HL-60 (cell line): ENCODE measurements at places on chromosomes 13 and 19.

DNA sequence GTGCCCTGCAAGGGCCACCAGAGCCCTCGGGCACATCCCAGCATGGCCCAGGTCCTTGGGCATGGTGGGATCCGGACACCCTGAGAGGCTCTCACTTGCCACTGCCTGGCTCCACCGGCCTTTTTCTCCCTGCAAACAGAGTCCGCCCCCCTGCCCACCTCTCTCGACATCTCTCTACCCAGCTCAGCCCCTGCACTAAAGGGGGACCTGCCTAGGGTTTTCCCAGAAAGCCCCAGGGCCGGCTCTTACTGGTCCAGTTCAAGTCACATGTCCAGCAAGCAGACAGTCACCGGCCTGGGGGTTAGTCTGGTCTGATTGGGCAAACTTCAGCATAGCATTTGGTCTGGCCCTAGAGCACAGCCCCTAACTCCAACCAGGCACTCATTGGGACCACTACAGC lies 52.9 kb downstream of the SMARCA4 start:
- DNase-seq = no peak

- no peak for DNase-seq
Observed at GRCh38 chr13:99636306-99636705, 135.0 kb downstream of the TM9SF2 start.

GRCh38 chr13:84192125-84192524 lies 309.9 kb upstream of the SLITRK1 start:
- no peak for DNase-seq

DNA sequence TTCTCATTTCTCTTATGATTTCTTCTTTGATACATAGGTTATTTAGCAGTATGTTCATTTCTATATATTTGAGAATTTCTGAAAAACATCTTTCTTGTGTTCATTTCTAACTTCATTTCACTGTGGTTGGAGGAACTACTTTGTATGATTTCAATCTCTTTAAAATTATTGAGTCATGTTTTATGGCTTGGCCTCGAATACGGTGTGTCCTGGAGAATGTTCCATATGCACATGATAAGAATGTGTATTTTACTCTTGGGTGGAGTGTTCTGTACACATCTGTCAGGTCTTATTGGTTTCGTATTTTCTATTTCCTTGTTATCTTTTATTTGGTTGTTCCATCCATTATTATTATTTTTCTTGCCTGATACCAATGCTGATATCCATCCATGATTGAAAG lies 22.9 kb downstream of the DNM2 start:
- no peak for DNase-seq

DNA sequence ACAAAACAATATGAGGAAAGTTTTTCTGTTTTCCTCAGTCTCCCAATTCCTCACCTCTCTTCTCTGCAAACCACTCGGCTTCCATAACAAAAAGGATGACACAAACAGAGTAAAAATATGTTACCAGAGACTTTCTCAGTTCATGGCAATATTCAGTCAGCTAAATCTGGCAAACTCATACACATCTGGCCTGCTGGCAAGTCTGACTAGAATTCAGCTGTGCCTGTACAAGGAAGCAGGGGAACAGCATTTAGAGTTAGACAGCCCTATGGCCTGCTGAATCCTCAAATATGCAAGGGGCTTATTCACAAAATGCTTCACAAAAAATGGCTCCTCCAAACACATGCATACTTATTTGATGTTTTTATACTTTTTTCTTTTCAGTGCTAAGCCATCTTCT lies 227.8 kb downstream of the ENOX1 start:
- DNase-seq = no peak

DNA sequence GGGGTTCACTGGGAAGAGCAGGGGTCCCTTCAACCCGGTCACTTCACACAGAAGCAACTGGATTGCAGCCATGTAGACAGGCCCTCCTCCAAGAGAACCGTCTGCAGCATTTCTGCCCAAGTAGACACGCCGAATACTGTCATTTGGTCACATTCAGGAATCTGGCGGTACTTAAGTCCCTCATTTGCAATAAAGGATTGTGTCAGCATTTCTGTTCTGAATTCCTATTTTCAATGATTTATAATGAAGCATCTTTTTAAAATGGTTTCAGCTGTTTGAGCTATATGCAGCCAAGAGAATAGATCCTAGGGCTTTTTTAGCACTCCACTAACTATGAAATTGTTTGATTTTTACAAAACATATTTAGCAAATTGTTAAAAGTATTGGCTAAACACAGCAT lies 143.5 kb upstream of the SOX1 start:
- no peak for DNase-seq

DNA sequence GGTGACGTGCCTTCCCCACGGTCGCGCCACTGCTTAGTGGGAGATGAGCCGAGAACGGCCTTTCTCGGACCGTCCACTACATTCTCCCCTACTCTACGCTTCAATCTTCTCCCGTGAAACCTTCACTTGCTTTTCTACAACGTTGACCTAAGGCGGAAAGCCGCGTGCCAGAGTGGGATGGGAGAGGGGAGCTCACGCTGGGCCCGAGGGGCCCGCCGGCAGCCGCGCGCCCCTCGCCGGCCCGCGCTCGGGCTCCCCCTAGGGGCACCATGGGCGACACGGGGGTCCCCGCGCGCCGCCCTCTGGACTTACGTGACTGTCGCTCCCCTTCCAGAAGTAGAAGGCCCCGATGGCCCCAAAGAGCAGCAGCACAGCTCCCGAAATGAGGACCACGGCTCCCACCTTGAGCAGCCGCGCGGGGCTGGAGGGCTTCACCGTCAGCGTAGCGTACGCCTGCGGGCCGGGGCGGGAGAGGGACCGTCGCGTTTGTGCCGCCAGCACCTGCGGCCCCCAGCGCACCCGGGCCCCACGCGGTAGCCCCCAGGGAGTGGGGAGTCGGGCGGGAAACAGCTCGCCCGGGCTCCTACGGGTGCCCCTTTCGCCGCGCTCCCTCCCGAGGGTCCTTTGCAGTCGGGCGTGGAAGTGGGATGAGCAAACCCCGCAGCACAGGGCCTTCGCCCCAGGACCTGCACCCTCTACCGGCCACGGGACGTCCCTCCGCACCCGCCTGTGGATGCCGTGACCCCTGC lies 727 bp downstream of the CNMD start:
- no peak for DNase-seq

GRCh38 chr19:55075371-55075998 lies at the start of gene EPS8L1:
Gene EPS8L1, plus strand, starts transcription at chr19:55075869. Its CDS starts 576 bp downstream, at chr19:55076445.
- peak; percentile 68 for DNase-seq

- no peak for DNase-seq
Observed at GRCh38 chr13:76687467-76687866, 198.7 kb downstream of the KCTD12 start.

DNA sequence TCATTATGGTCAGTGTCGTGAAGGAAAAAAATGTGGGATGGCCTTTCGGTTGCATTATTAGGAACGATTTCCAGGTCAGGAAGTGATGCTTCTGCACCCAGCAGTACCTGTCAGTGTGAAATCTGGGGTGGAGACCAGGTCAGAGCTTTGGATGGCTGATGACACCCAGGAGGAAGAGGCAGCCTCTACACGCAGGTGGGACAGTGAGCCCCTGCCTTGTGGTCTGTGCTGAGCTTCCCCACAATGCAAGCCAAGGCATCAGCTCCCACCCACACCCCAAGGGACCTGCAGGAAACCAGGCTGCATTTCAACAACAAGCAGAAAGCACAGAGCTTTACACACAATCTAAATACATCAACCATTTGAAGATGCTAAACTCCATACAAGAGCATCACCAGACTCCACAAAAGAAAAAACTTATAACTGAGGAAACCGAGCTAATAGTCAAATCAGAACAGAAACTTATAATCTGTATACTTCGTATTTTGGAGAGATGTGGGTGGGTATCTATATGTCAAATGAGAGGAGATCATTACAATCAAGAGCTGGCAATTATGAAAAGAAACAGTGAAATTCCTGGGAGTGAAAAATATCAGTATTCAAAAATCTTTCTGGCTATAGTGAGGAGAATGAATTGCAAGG lies 130.1 kb downstream of the ZDHHC20 start:
- no peak for DNase-seq

DNA sequence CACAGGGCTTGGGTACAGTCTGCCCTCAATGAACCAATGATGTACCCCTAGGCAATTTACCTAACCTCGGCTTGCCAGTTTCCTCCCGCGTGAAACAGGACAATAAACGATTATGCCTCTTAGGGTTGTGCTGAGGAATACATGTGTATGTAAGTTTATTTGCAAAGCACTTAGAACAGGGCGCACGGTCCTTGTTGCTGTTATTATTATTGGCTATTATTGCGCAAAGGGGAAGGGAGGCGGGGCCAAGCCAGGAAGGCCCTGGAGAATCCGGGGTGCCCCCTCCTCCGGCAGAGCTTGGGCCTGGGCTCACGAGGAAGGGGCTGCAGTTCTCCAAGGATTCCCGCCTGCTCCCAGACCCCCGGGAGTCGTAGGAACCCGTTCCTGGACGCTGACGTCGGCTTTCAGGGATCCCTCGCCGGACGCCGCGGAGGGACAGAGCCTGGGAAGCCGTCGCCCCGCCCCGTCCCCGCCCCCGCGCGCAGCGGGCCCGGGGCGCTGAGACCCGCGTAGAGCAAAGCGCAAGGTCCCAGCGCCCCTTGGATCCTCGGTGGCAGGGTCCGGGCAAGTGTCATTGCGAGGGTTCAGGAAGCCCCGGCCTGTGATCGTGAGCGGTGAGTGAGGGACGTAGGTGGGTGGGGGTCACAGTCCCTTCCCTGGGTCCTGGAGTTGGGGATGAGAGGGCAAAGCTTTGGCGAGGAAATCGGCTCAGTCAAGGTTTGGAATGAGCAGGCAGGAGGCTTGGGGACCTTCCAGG lies at the start of gene TMEM91:
TMEM91 (plus strand) TSS at position 293 of the 757 bp plus-strand sequence. CDS start 1,777 bp downstream, outside the sequence.
- DNase-seq = no peak

- DNase-seq = no peak
Observed at GRCh38 chr19:44212866-44213346, 574 bp downstream of the ZNF227 start.

DNA sequence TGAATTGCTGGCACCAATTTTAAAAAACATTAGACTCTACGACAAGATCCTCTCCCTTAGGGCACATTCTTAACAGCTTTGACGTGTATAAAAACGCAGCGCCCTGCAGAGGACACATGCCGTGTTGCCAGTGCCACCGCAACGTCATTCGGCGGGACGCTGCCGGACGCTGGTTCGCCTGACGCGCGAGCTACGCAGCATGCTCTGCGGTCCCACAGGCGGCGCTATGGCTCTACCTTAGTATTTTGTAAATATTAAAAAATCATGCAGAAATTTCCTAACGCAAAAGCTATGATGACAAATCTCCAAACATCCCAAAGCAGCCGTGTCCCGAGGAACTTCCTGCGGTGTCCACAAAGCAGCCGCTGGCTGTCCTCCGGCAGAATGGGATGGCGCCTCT lies 4.2 kb upstream of the ADPRHL1 start:
- no peak for DNase-seq

- no peak for DNase-seq
Observed at GRCh38 chr13:106774621-106775020, 206.7 kb upstream of the ARGLU1 start.

GRCh38 chr13:28043224-28043623 lies 54.7 kb upstream of the URAD start:
- no peak for DNase-seq

DNA sequence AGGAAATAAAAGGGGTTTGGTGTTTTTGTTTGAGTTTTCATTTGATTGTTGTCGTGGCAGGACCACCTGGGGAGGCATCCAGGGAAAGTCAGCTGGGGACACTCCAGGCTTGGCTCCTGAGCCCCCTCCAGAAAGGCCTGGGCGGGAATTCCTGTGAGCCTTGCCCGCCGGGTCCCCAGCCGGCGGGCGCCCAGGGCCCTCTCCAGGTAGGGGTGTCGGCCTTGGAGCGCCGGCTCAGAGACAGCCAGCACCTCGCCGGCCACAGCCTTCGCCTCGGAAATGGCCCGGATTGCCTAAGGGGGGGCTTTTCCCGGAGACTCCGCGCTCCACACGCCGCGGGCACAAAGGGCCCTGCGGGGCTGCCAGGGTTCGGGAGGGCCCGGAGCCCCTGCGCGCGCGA lies 125.0 kb downstream of the TNFRSF19 start:
- no peak for DNase-seq

- DNase-seq = no peak
Observed at GRCh38 chr19:18795540-18795939, 4.4 kb upstream of the COMP start.

DNA sequence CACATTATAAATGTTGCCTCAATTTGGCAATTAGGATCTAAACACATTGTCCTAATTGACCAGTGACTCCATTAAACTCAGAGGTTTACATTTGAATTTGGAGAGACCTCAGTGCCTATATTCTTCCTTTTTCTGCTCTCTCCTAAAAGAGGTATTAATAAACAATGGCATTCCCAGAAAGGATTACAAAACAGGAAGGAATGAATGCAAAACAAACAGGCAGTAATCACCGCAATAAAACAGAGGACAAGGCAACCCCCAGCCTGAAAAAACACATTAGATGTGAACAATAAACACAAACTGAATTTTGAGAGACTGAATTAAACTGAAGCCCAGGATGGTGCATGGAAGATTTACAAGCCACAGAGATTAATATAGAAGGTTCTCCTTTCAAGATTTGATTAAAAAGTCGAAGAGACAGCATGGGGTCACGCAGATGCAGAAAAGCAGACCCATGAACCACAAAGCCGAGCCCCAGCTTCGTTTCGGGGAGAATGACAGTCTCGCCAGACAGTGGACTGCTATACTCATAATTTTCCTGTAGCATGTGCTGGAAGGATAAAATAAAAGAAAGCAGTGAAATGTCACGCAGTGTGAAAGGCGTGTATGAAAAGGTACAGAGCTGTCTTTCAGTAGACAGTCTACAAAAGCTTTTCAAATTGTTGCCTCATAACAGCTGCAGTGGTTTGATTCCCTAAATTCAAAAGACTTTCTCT lies 503.0 kb downstream of the LIG4 start:
- no peak for DNase-seq

DNA sequence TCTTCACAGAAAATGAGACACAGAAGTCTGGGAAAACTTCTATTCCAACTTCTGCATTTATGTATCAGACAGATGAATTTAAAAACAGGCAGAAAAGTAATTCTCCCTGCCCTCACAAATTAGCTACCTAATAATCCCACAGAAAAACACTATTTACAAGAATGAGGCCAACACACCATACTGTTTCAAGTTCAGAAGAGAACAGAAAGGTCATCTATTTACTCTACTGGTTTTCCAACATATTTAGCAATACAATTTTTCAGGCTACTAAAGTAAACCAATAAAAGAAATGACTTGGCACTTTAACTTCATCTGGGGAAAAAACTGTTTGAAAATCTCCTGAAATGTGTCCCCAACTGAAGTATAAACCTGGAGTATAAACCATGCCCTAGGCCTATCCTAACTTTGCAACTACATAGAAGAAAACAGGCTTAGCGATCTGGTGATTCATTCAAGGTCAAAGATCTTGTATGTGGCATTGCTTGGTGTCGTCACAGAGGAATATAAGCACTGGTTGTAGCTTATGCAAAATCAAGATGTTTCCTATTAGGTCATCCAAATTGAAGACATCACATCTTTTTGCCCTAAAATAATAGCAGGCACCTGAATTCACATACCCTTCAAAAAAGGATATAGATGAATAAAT lies 20.1 kb upstream of the EBPL start:
- no peak for DNase-seq
